ENCODE measurements at places on chromosomes 11 and 22.

GRCh38 chr11:122882857-122883645 is 492 bp downstream of the JHY start:
- peak; percentile 31 for DNase-seq

- no peak for DNase-seq
Observed at GRCh38 chr11:67482275-67482826, 475 bp upstream of the AIP start.

DNA sequence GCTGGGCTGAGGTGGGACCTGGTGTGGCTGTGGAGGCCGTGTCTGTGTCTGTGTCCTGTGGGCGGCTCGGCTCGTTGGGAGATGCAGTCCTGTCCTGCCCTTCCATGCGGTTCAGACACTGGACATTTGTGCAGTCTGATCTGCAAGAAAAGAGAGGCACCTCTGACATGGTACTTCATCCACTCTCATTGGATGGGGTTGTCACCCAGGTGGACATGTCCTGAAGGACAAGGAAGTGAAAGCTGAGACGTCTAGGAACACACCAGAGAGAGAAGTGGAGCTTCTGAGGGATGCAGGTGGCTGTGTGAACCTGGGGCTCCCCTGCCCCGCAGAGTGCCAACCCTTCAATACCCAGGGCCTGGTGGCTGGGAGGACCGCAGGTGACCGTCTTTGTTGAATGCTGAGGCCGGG is 18.4 kb downstream of the TBX1 start:
- DNase-seq = no peak

- DNase-seq = no peak
Observed at GRCh38 chr22:39453765-39454378, 2.9 kb upstream of the MGAT3 start.

- no peak for DNase-seq
Observed at GRCh38 chr11:94398101-94398500, 3.1 kb downstream of the GPR83 start.

- no peak for DNase-seq
Observed at GRCh38 chr11:46982797-46983452, 46.4 kb downstream of the CSTPP1 start.

- no peak for DNase-seq
Observed at GRCh38 chr22:38046070-38046748, 11.0 kb upstream of the PICK1 start.

- DNase-seq = no peak
Observed at GRCh38 chr22:48629631-48630432, 1197.8 kb downstream of the BRD1 start.

DNA sequence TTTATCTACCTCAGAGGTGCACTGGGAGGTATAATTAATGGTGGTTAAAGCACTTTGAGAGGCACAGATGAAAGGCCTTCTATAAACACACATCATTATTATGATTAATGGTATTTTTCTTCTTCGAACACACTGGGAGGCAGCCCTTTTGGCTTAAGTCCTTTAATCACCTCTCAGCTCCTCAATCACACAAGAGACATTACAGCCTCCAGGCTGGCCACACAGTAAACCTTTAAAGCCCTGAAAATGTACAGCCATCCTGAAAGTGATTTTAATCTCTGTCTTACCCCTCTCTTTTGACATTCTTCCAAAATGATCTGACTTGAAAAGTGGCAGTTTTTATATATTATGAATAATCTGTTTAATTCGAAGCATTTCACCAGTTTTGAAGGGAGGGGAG is 54.3 kb upstream of the VSTM5 start:
- DNase-seq = no peak

- no peak for DNase-seq
Observed at GRCh38 chr11:11752679-11753078, 89.1 kb upstream of the USP47 start.

GRCh38 chr22:45642986-45643385 is 28.6 kb upstream of the ATXN10 start:
- no peak for DNase-seq

DNA sequence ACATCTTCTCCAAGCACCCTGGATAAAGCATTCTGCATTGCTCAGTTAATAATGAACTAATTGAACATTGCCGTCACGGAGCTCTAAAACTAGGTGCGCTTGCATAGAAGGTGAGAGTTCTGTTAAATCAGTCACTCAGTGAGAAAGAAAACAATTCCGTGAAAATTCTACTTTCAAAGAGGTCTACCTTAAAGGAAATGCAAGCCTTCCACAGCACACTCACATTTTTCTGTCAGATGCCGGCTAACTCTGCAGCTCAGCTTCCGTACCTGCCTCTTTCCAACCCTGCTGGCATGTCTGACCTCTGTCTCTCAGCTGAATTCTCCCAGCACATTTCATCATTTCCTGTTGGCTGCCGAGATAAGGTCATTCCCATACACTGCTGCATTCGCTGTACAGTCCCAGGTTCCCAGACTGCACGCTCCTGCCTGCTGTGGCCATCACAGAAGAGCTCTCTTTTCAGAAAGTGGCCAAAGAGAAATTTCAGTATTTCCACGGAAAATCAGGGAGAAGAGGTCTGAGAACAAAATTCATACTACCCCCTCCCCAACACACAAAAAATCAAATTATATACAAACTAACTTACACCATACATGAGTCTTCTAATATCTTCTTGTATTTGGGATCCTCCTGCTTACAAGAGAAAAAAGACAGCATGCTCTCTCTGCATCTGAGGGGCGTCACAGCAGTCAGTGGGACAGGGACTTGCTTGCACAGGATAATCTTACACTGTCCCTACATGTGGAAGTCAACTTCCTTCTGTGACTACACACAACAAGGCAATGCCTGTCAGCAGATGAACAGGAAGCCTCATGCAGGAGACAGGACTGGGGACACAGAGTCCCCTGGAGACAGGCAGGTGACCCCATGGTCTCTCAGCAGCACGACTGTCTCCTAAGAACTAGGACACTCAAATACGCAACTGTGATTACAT is 55.1 kb downstream of the PACSIN2 start:
- no peak for DNase-seq

- no peak for DNase-seq
Observed at GRCh38 chr11:94130298-94131046, 1.8 kb downstream of the PANX1 start.
